Stimulated activated CD8-positive, alpha-beta memory T cell treated with anti-CD3 and anti-CD28 coated beads, Interleukin-12 subunit alpha, Interleukin-12 subunit beta, amount 100 ng/mL, for 4 hours (primary cell): ENCODE measurements at places on chromosomes 11 and 22.

DNA sequence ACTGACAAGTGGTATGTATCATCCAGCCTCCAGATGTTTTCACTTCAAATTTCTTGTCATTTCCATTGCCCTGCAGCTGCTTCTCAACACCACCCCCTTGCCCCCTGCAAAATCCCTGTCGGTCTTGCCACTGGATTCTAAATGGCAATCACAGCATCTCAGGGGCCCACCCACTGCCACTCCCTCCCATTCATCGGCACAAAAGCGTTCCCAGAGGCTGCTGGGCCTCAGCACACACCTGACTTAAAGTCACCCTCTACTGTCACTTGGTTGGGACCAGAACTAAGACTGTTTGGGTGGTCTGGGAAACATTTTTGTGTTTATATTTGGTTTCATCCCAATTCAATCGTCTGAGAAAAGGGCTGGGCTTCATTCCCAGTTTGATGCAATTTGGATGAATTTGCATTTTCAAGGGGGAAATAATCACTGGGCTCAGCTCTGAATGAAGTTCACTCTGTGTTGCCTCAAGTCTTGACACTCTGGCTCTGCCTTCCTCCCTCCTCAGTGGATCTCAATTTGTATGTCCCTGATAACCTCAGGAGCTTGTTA is 27.1 kb downstream of the SYT13 start:
- no peak for DNase-seq

GRCh38 chr22:46775850-46776826 is 13.7 kb downstream of the TBC1D22A start:
- DNase-seq = no peak

DNA sequence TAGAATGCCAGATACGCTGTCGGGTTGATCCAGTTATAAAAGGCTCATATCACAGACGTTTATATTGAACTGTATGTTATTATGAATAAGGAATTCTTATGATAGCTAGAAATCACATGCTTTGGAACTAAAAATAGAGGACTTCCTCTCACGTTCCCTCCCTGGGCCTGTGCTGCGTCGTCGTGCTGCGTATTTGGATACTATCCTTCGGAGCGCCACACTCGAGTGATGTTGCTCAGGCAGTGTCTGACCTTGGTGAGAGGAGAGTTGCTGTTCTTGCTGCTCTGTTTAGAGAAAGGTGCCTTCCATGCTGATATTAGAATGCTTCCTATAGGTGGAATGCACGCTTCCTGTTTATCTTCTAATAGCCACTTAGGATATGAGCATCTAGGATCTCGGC is 20.2 kb upstream of the ST14 start:
- DNase-seq = no peak

GRCh38 chr11:35077709-35078469 is 61.1 kb upstream of the CD44 start:
- DNase-seq = no peak

DNA sequence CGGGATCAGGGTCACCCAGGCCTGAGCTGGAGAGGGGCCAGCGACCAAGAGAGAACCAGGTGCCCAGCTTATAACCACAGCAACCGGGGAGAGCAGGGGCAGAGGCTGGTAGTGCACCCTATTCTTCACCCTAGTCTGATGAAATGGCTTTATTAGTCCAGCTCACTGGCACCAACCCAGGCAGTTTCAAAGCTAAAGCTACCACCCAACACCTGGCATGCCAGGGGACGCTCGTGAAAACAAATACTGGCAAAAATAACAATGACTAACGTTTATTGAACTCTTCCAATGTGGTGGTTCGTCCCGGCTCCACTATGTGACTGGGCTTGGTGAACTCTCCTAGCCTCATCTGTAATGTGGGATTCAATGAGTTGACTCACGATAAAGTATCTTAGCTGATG is 30.6 kb downstream of the SCGB1A1 start:
- DNase-seq = no peak

DNA sequence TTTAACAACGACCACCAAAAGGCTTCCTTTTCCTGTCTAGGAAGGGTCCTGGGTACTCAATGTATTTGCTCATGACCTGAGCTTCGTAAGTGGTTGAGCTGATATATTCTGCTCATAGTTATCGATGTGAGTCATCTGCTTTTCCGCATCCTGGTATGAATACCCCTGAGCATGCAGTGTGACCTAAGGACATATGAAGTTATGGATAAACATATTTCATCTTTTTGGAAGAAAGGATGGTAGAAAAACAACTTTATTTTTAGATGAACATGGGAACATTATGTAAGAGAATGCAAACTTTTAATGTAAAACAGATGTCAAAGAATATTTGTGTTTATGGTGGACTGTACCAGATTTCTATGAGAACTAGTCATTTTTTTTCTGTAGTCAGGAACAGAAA is 28.4 kb downstream of the TRPC6 start:
- no peak for DNase-seq

DNA sequence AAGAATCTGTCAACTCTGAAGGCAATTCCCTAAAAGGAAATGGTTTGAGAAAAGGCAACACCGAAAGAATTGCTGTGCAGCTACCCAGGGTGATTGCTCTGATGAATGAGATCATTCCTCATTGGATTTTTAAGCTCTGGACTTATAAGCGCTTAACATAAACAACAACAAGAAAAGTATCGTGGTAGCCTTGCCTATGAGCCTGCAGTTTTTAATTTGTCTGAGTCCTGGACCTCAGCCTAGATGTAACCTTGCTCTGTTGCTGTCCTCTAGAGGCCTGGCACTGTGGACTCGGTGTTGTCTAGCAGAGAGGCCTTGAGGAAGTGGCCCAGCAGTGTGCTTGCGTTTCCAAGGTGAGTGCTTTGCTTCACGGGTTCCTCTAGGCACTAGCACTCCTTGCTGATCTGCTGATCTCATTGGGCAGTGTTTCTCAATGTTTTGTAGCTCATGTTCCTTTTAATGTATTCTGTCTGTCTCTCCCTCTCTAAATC is 20.4 kb downstream of the CCDC81 start:
- no peak for DNase-seq

- no peak for DNase-seq
These were observed 100.9 kb downstream of the CTTN start for GRCh38 chr11:70498976-70499801.

DNA sequence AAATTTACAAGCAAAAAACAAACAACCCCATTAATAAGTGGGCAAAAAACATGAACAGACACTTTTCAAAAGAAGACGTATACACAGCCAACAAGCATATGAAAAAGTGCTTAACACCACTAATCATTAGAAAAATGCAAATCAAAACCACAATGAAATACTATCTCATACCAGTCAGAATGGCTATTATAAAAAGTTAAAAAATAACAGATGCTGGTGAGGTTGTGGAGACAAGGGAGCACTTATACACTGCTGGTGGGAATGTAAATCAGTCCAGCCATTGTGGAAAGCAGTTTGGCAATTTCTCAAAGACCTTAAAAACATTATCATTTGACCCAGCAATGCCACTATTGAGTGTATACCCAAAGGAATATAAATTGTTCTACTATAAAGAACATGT is 72.3 kb downstream of the BBOX1 start:
- DNase-seq = no peak

DNA sequence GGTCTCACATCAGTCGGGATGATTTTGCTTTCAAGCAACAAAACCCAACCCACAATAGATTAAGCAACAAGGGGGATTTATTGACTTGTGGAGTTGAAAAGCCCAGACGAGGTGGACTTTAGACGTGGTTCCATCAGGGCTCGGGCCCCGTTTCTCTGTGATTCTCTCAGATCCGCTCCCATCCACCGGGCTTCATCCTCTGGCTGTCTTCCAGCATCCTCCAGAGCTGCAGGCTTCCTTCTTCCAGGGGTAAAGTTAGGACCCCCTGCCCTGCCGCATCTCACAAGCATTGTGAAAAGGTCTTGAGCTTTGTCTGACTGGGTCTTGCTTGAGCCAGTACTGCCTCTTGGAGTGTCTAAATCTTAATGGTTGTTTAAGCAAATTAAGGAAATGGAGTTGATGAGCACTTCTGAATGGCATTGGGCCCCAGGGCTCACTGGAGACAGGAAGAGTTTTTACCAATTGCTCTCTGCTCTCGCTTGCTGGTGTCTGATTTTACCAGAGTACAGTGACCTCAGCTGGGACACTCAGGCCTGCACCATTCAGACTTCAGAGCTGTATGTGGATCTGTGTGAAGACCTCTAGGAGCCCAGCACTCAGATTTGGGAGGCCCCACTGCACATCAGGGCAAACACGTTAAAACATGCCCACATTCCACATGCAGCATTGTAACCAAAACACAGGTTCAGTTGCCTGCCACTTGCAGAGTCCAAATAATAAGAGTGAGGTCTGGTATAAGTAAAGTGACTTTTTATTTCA is 13.5 kb upstream of the FTH1 start:
- no peak for DNase-seq

DNA sequence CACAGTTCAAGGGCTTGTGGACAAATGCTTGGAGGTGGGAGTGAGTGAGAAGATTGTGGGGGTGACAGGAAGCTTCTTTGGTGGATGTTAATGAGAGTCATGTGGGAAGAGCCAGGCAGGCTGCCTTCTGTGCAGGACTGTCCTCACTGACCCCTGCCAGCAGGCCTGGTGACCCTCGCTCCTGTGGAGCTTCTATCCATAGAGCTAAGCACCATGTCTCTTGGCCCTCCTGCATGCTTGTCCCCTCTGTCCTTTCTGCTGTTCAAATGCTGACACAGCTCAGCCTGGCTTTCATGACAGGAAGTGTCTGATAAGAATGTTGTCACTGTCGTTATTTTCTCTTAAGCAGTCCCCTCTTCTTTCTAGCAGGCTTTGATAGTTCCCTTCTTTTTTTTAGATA is 37.6 kb downstream of the NAT10 start:
- DNase-seq = no peak

DNA sequence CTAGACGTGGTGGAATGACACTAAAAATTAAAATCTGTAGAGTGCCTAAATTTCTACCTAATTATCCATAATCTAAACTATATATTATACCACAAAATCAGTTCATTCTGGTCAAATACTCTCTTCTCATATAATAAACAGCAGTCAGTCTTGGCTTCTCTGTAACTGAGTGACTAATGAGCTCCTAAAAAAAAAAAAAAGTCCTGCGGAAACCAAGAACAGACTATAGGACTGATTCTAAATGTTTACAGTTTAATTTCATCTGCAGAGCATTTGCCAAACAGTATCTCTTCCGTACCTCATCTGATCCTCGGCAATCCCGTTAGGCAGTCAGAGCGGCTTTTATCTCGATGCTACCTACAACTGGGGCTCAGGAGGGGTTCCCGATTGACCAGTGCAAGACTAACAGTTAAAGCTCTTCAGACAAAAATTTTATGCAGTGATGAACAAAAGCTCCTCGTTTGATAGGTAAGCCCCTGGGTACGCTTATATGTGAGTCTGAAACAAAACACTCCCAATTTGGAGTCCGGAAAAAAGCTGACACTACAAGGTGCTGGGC is 686 bp downstream of the KIF18A start:
- DNase-seq = no peak

- no peak for DNase-seq
These were observed 11.4 kb downstream of the SLC6A5 start for GRCh38 chr11:20610825-20611224.

- DNase-seq = no peak
These were observed 78.9 kb upstream of the CRYBB3 start for GRCh38 chr22:25120761-25121212.
